Bronchial smooth muscle cell (primary cell): ENCODE measurements at places on chromosomes 6 and 20. TPM values are rescaled to one million over a fixed set of nuclear protein-coding genes. Genes with fewer than 3 reads are reported as not detected.

The MAS1 gene
- not detected in 2 replicates for total RNA-seq

The HSPA12B gene
- 1.9 and 4.5 TPM in 2 replicates for total RNA-seq

The PREP gene
- total RNA-seq: 14.0 and 16.1 TPM in 2 replicates

The FNDC1 gene
- 0.16 and 0.60 TPM in 2 replicates for total RNA-seq

The HAO1 gene
- not detected in 2 replicates for total RNA-seq

The KIAA0408 gene
- total RNA-seq: 0.34 and 1.4 TPM in 2 replicates

The CD93 gene
- under 0.01 and 0.34 TPM in 2 replicates for total RNA-seq

The POLR1H gene
- 34.2 and 49.5 TPM in 2 replicates for total RNA-seq

The C6orf163 gene
- total RNA-seq: 1.4 and 2.4 TPM in 2 replicates

The TP53TG5 gene
- total RNA-seq: 0.09 TPM in 1 of 2 replicates, not detected in the other
